ENCODE measurements at places on chromosomes 2 and 18.
A peak's percentile ranks its signal among the peaks of the same experiment; 100 is the strongest.

DNA sequence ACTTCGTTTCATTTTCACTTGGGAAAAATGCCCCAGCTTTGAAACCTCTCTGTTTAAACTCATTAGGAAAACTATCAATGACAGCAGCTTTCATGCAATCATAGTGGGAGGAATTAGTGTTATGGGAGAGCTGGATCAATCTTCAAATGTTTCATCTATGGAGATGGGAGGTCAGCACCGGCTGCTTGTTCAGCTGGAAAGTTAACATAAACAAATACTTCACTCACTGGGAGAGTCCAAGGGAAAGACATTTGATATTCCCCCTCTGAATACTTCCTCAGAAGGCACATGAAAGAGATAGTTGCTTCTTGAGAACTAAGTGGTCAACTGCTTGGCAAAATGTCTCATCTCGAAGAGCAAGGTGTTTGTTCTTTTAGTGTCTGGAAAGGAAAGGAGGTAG lies 7.3 kb downstream of the LYPD1 start:
- DNase-seq = no peak

DNA sequence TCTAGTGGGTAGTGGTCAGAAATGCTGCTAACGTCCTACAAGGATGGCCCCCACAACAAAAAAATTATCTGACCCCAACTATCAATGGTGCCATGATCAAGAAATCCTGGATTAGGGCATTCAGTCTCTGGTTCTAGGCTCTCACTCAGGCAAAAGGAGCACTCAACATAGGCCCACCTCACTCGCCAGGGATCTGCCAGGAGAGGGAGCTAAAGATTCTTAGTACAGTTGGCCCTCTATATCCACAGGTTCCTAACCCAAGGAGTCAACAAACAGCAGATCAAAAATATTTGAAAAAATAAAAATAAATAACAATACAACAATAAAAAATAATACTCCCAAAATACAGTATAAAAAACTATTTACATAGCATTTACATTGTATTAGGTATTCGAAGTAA lies 10.0 kb downstream of the SLC4A5 start:
- no peak for DNase-seq

GRCh38 chr2:27126252-27126710 lies 2.7 kb downstream of the ABHD1 start:
- no peak for DNase-seq

GRCh38 chr2:85846411-85846810 lies 42.4 kb downstream of the ST3GAL5 start:
- DNase-seq = no peak

DNA sequence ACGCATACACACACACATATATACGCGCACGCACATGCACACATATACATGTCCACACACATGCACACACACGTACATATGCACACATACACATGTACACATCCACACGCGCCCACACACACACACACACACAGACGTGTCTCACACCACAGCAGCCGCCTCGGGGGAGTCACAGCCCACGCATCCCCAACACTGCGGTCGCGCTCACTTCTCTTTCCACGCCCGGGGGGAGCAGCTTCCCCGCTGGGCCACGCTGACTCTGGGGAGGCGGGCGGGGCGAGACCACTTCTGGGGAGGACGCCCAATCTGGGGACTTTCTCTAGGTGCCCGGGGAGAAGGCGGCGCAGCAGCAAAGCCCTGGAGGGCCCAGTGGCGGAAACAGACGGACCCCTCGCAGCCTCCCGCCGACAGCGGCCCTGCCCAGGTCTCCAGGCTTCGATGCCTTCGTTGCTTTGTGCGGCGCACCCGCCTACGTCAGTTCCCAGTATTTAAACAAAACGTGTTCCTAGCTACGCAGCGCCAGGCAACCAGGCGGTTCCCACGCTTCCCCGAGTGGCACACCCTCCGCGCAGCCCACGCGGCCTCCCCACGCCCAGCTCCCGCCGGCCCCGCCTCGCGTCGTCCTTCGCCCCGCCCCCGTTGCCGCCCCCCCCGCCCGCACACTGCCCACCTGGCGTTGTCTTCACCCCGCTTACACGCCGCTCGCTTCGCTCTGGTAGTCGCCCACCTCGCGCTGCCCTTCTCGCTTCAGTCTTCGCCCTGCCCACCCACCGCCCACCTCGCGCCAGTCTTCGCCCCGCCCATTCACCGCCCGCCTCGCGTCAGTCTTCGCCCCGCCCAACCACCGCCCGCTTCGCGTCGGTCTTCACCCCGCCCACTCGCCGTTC lies 810 bp upstream of the RBFA start:
- DNase-seq = peak; percentile 83

DNA sequence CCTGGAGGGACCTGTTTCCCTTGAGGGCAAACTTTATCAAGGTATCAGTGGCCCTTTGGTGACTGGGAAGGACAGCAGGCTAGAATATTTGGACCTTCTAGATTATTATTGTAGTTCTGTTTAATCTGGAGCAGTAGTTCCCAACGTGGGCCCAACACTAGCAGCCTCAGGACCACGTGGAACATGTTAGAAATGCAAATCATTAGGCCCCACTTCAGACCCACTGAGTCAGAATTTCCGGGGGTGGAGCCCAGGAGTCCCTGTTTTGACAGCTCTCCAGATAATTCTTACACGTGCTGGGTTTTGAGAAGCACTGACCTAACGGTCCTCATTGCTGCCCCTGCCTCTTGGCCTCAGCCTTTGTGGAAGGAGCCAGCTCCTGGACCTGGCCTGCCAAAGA lies 25.5 kb upstream of the DYNC2LI1 start:
- no peak for DNase-seq

- no peak for DNase-seq
Observed at GRCh38 chr2:238331916-238332315, 11.6 kb downstream of the TRAF3IP1 start.

- DNase-seq = no peak
Observed at GRCh38 chr2:149236410-149236809, 94.0 kb upstream of the LYPD6 start.

DNA sequence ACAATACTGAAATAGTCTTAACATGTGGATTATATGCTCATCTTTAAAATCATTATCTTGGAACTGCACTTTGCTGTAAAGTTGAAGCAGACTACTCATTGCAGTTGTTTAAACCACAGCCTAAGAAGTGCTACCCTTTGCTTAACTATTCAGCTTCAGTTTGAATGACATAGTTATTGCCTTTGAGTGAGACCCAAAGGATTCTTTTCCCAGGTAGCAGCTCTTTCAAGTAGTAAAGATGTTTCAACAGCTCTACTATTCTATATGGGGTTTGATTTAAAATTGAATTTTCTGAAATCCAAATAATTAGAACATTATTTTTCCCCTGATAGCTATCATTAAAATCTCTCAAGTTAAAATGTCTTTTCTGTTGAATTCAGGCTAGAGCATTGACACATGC lies 1.1 kb downstream of the SCG2 start:
- DNase-seq = no peak

DNA sequence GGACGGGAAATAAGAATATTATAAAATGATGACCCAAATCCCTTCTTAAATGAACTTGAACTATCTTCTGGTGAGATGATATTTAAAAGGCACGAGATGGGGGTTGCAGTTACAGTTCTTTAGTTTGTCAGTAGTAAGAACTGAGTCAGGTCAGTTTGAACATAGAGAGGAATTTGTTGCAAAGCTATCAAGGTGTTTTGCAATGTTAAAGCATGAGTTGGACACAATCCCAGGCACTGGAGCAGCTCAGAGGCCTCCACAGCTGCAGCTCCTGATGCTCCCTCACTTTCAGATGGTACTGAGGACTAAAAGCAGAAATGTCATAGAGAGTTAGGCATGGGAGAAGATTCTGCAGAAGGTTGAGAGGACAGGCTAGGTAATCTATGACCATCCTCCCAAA lies 236.0 kb downstream of the BCL2 start:
- DNase-seq = no peak

DNA sequence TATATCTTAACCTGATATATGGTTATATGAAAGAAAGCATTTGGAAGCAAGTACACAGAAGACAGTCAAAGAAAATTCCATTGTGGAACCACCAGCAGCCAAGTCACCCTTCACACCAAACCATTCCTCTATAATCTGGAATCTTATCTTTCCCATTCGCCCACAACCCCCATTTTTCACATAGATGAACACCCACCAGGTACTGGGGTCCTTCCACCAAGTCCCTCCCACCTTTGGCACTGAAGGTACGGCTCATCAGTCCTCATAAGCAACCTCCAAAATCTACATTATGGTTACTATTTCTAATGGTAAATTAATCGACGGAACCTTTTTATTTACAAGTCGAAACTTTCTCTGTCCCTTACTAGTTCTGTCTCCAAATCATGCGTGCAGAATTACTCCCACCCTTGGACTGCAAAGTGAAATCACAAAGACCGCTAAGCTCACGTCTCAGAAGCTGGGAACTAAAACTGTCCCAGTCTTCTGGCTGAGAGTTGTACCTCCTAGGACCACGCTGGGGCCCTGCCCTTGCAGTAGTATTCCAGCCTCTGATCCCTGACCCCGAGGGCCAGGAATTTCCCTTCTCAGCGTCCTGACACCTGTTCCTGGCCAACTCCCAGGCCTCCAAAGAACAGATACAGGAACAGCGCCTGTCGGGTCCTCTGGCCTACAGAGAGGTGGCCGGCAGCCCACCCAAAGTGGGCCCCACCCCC lies 702 bp downstream of the OLA1 start:
- no peak for DNase-seq

DNA sequence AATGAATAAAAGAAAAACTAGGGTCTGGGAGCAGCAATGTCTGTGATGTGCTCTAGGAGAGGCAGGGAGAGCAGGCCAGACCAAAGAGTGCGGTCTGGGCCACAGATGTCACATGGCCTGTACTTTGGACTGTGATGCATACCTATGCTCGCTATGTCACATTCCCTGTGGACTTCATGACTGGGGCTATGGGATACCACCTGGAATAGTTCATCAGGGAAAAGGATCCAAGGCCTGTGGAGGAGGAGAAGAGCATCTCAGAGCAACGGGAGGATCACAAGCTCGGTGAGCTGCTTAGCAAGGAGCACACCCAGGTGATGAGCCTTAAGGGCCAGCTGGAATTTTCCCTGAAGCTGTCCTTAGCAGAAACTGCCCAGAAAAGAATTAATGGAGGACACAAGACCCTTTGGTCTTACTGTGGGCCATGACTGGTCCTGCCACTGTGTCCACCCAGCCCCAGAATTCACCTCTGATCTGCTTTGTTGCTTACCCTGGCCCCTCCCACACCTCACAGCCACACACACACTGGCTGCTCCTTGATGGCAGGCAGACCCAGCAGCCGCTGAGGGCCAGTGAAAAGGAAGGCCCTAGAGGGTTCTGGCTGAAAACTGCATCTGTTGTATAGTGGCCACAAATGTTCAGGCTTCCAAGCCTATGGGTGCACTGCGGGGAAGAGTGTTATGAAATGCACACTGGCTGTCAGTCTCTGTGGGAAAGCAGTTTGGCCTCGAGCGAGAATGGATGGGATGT lies 25.3 kb upstream of the GCC2 start:
- DNase-seq = no peak

- no peak for DNase-seq
Observed at GRCh38 chr2:159009940-159010339, 41.5 kb downstream of the TANC1 start.

GRCh38 chr18:25145731-25146511 lies 206.0 kb downstream of the ZNF521 start:
- no peak for DNase-seq

- no peak for DNase-seq
Observed at GRCh38 chr2:196088203-196088602, 19.6 kb upstream of the DNAH7 start.

- DNase-seq = no peak
Observed at GRCh38 chr2:8333177-8333831, 348.6 kb upstream of the ID2 start.

GRCh38 chr2:28507796-28508764 lies 12.2 kb downstream of the PLB1 start:
- no peak for DNase-seq

DNA sequence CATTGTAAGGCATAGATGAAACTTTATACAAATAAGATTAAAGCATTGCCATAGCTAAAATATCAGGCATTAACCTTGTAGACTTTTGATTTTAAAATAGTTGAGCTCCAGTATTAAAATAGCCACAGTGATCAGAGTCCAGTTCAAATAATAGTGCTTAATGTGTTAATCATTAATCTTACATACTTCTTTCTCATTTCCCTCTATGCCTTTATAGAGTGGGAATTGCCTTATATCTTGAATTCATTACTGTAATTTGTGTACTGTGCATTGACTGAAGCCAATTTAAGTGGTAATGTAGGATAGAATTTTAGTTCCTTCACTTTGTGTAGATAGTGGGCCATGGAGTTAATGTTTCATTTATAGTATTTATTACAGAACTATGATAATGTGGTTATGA lies 549.2 kb upstream of the VWC2L start:
- no peak for DNase-seq

- no peak for DNase-seq
Observed at GRCh38 chr2:71596011-71596410, 142.7 kb downstream of the DYSF start.

GRCh38 chr2:203659331-203660049 lies 46.9 kb upstream of the CD28 start:
- DNase-seq = no peak

DNA sequence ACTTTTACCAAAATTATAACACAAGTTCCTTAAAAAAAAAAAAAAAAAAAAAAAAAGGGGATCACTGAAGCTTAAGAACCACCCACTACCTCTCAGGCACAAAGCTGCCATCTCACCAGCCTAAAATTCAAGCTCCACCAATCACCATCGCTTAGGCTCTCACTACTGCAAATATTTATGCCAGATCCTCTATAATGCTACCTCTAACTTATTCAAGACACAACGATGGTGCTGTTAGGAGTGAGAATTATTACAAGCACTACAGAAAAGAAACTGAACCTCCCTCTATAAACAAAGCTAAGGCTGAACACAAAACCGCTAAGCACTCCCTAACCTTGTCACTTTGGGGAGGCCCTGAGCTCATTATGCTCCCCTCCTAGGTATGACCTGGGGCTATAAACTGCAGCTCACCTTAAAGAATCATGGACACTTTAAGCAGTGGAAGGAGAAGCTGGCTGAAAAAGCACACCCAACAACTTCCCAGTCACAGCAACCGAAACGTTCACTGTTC lies 3.6 kb downstream of the FZD5 start:
- no peak for DNase-seq

- DNase-seq = no peak
Observed at GRCh38 chr2:138536302-138536701, 34.7 kb downstream of the SPOPL start.

- DNase-seq = no peak
Observed at GRCh38 chr2:238859636-238860347, 11.9 kb downstream of the TWIST2 start.

DNA sequence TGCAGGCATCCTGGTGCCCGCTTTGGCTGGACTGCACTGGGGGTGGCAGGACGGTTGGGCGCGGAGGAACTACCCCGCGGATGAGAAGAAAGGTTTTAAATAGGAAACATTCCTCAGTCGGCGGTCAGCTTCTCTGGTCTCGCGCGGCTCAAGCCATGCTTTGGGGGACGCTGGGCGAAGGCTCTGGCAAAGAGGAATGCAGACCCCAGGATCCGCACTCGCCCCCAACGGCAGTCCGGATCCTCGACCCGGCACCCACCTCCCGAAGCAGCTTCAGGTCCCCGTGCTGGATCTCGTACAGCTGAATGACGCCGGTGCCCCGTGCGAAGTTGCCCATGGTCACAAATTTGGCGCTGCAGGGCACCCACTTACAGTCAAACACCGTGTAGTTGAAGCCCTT lies 686 bp upstream of the PNO1 start:
- no peak for DNase-seq

All from CD4-positive, alpha-beta T cell (primary cell).